ENCODE measurements at places on chromosomes 4 and X. TPM values are rescaled to one million over a fixed set of nuclear protein-coding genes. Genes with fewer than 3 reads are reported as not detected.

DNA sequence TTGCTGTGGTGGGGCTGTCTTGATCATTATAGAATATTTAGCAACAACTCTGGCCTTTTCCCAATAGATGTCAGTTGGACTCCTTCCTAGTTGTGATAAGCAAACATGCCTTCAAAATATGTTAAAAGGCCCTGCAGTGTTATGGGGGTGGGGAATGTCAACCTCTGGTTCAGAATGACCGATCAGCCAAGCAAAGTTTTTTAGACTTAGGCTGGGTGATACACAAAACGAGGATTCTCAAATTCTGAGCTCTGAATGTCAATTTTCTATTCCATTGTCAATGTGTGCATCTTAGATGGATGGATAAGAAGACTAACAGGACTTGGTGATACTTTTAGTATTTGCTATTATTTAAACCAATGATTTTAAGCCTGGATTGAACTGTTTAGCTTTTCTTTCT is 940.0 kb upstream of the GRIA3 start:
- H3K4me1 ChIP-seq, result no peaks in the 10 kb centered on the region
- no peak overlapping the region for H3K4me3 ChIP-seq
- no peak for DNase-seq
- H3K27ac ChIP-seq, result no peak overlapping the region
- no peaks in the 10 kb centered on the region for H3K36me3 ChIP-seq

The CDKL2 gene
- total RNA-seq, result 0.84 TPM

The SLC10A4 gene
- total RNA-seq, result not detected

GRCh38 chr4:152935631-152936445 is at the start of gene FHDC1:
Gene FHDC1, plus strand, starts transcription at chr4:152936323. Its CDS starts 6,735 bp downstream, at chr4:152943058.
- no peak within 1 kb of the TSS for H3K27ac ChIP-seq
- peak; percentile 8 for DNase-seq
- peaks cover 65% of the 10 kb centered on the region for H3K27me3 ChIP-seq
- H3K36me3 ChIP-seq, result no peaks in the 10 kb centered on the region
- H3K4me1 ChIP-seq, result peaks cover 11% of the 10 kb centered on the region

GRCh38 chr4:187961961-187962360 is 33.6 kb upstream of the ZFP42 start:
- no peak overlapping the region for H3K4me3 ChIP-seq
- H3K4me1 ChIP-seq, result no peaks in the 10 kb centered on the region
- no peak overlapping the region for H3K27ac ChIP-seq

The GPR34 gene
- 1.4 TPM for total RNA-seq

DNA sequence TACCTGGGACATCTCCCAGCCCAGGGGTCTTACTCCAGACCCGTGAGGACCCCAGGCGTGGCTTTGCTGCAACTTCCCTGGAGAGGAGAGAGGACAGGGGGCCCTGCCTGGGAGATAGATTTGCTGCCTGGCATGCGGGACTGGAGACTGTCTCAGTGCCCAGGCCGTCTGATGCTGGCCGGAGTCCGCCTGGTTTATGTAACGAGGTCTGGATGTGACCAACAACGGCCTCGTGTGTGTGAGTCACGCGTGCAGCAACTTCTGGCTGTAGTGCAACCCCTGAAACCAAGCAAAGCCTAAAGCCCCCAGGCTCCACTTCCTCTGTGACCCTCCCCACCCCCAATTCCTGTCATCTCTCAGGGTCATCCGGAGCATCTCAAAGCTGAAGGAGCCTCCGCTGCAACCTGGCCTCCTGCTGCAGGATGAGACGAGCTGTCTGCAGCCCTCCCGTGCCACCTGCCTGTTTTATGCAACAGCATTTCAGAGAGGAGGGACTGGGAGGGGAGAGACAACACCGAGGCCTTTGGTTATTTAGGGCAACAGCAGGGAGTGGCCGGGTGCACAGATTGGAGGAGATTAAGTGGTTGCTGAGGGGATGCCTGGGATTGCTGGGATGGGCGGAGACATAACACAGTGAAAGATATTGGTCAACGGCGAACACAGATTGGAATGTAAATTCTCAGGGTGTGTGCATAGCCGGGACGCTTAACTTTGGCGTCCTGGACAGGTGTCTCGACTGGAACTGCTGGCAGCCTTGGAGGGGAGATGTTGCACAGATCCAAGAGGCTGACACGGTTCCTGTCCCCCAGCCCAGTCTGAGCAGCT is 16.0 kb downstream of the XG start:
- peaks cover 4% of the 10 kb centered on the region for H3K27me3 ChIP-seq
- H3K36me3 ChIP-seq, result no peaks in the 10 kb centered on the region
- H3K4me3 ChIP-seq, result no peak overlapping the region
- H3K4me1 ChIP-seq, result peaks cover 5% of the 10 kb centered on the region
- no peak overlapping the region for H3K27ac ChIP-seq
- DNase-seq, result no peak

The GLRA3 gene
- total RNA-seq, result not detected

The SFRP2 gene
- total RNA-seq, result 0.14 TPM

DNA sequence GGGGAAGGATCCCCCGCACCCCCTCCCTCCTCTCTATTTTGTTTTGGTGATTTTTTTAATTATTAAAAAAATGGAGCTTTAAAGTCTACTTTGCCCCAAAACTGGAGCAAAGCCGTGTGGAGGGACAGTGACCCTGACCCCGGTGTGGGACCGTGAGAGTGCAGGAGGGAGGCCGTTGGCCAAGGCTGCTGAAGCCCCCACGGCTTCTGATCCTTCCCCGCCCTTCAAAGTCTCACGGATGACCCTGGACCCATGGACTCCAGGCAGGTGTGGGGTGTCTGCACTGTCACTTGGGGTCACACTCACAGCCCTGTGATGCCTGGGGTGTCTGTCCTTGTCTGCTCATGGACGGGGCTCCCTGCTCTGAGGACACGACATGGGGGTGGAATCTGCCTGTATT is 133.3 kb downstream of the CPZ start:
- no peak overlapping the region for H3K4me3 ChIP-seq
- peaks cover 8% of the 10 kb centered on the region for H3K27me3 ChIP-seq
- H3K36me3 ChIP-seq, result no peaks in the 10 kb centered on the region
- H3K4me1 ChIP-seq, result no peaks in the 10 kb centered on the region
- no peak for DNase-seq

DNA sequence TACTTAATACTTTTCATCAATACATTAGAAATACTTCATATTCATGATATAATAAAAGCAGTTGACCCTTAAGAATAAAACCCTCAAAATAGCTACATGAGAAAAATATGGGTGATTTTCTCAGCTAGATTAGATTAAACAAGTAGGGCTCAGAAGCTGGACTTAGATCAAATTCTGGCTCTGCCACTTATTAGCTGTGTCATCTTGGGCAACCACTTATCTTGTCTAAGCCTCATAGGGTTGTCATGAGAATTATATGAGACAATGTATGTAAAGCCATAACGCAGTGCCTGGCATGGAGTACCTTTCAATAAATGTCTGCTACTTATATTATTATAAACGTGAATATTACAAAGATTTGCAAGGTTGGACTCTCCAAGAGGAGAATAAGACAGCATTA is 84.3 kb upstream of the PGRMC2 start:
- H3K27me3 ChIP-seq, result no peaks in the 10 kb centered on the region
- no peak overlapping the region for H3K27ac ChIP-seq

GRCh38 chr4:1983053-1983845 is 25.5 kb downstream of the NELFA start:
- no peak overlapping the region for H3K27ac ChIP-seq
- H3K36me3 ChIP-seq, result peaks cover 23% of the 10 kb centered on the region
- no peaks in the 10 kb centered on the region for H3K27me3 ChIP-seq

DNA sequence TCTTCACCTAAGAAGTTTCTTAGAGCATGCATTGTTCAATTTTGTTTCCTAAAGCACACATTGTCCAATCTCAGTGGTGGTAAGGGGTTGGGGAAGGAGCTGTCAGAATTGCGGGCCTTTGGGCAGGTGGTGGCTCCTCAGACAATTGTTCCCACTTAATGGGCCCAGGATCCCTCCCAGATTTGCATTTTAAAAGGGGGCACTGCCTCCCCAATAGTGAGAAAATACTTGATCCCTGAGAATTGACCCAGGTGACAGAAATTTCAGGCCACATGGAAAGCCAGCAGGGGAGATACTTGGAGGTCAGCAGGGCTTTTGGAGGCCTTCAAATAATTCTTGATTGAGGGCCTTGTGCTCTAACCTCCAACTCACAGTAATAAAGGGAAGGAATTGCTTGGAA is 217.1 kb downstream of the ZNF674 start:
- H3K36me3 ChIP-seq, result no peaks in the 10 kb centered on the region
- no peak for DNase-seq
- H3K27me3 ChIP-seq, result no peaks in the 10 kb centered on the region
- no peak overlapping the region for H3K4me3 ChIP-seq
- H3K27ac ChIP-seq, result no peak overlapping the region

The ITM2A gene
- 60.5 TPM for total RNA-seq

- no peak overlapping the region for H3K27ac ChIP-seq
- DNase-seq, result no peak
- no peaks in the 10 kb centered on the region for H3K36me3 ChIP-seq
- no peaks in the 10 kb centered on the region for H3K4me1 ChIP-seq
- H3K4me3 ChIP-seq, result no peak overlapping the region
- no peaks in the 10 kb centered on the region for H3K27me3 ChIP-seq
Measured at GRCh38 chrX:11954176-11954575, 184.1 kb upstream of the FRMPD4 start.

The MND1 gene
- 42.8 TPM for total RNA-seq

The SPIN4 gene
- total RNA-seq, result 6.0 TPM

The TRIM60 gene
- total RNA-seq, result not detected

DNA sequence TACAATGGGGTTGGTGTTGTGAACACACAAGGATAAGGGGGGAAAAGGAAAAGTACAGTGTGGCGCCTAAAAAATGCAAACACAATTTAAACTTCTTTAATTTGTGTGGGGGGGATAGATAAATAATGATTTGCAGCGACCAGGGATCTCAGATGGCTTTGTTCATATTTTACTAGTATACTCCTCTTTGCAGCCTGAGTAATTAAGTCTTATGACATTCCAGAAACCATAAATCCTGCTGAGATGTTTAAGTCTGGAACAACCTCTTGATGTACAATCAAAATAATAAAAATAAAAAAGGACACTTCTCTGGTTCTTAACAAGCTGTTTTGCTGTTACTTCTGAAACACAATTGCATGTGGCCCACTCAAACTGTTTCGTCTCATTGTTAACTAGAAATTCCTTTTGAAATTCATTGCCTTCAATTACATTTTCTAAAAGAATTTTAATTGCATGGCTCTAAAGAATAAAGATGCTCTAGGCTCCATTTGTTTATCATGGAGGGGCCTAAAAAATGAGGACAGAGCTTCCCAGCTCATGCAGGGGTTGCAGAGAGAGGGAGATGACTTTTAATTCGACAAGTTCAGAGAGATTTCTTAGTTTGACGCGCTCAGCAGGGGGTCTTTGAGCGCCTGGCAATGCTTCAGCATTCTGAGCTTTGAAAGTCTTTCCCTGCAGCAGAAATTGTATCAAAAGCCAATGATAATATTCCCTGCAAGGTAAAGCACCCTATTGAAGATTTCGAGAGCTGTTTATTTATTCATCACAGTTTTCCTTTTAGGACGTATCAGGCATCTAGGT is 892.4 kb upstream of the TENM3 start:
- DNase-seq, result no peak
- H3K27me3 ChIP-seq, result no peaks in the 10 kb centered on the region
- H3K4me1 ChIP-seq, result no peaks in the 10 kb centered on the region

The NELFA gene
- 44.8 TPM for total RNA-seq

DNA sequence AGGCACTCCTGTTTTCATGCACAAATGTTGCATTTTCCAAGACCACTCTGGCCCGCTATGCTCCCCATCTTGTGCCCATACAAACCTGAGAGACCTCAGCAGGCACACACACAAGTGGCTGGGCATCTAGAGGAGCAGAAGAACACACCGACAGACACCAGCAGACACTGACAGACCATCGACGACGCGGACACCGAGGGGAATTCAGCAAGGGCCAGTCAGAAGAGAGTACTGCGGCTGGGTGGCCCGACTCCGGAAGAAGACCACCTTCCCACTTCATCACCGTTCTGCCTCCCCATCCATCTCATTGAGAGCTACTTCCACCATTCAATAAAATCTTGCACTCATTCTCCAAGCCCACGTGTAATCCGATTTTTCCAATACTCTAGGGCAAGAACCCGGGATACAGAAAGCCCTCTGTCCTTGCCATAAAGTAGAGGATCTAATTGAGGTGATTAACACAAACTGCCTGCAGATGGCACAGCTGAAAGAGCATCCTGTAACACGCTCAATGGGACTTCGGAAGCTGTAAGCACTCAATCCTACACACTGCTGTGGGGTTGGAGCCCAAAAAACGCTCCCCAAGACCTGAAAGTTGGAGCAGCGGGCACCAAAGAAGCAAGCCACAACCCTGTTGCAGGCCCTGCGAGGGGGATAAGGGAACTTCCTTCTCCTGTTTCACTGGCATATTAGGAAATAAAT is 780.9 kb downstream of the ARAP2 start:
- H3K27me3 ChIP-seq, result no peaks in the 10 kb centered on the region
- H3K4me1 ChIP-seq, result no peaks in the 10 kb centered on the region
- no peak overlapping the region for H3K4me3 ChIP-seq
- no peaks in the 10 kb centered on the region for H3K36me3 ChIP-seq
- H3K27ac ChIP-seq, result no peak overlapping the region

The SUPT20HL1 gene
- not detected for total RNA-seq

GRCh38 chr4:52853351-52853750 is 8.8 kb upstream of the RASL11B start:
- DNase-seq, result no peak
- peaks cover 4% of the 10 kb centered on the region for H3K4me1 ChIP-seq
- no peak overlapping the region for H3K27ac ChIP-seq
- no peak overlapping the region for H3K4me3 ChIP-seq
- peaks cover 9% of the 10 kb centered on the region for H3K27me3 ChIP-seq
- H3K36me3 ChIP-seq, result no peaks in the 10 kb centered on the region

GRCh38 chr4:147987252-147987651 is 255.4 kb downstream of the ARHGAP10 start:
- no peaks in the 10 kb centered on the region for H3K27me3 ChIP-seq
- DNase-seq, result no peak
- no peak overlapping the region for H3K4me3 ChIP-seq
- H3K36me3 ChIP-seq, result peaks cover 1% of the 10 kb centered on the region
- no peaks in the 10 kb centered on the region for H3K4me1 ChIP-seq
- no peak overlapping the region for H3K27ac ChIP-seq

The FGF5 gene
- total RNA-seq, result not detected

- no peaks in the 10 kb centered on the region for H3K36me3 ChIP-seq
- no peak for DNase-seq
- H3K27me3 ChIP-seq, result no peaks in the 10 kb centered on the region
- H3K4me3 ChIP-seq, result no peak overlapping the region
- no peak overlapping the region for H3K27ac ChIP-seq
Measured at GRCh38 chr4:24121395-24122175, 231.7 kb upstream of the PPARGC1A start.
